ENCODE measurements at places on chromosomes 11 and 22.

GRCh38 chr11:105000167-105000566 is 22.8 kb downstream of the CASP5 start:
- DNase-seq: no peak

DNA sequence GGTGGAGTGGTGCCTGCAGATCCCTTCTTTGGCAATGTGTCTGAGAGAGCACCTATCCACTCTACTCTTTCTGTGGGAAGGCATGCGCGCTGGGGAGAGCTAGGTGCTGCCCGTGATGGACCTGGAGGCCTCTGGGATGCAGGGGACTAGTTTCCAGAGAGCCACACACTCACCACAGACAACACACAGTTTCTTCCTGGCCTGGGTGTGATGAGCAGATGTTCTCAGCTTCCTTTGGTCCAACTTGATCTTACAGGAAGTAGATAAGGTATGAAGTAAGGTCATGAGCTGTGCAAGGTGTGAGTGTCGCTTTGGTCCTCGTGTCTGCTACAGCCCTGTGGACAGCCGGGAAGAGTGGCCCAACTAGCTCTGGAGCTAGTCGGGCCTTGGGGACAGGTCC is 27.3 kb upstream of the SUSD2 start:
- DNase-seq: no peak

DNA sequence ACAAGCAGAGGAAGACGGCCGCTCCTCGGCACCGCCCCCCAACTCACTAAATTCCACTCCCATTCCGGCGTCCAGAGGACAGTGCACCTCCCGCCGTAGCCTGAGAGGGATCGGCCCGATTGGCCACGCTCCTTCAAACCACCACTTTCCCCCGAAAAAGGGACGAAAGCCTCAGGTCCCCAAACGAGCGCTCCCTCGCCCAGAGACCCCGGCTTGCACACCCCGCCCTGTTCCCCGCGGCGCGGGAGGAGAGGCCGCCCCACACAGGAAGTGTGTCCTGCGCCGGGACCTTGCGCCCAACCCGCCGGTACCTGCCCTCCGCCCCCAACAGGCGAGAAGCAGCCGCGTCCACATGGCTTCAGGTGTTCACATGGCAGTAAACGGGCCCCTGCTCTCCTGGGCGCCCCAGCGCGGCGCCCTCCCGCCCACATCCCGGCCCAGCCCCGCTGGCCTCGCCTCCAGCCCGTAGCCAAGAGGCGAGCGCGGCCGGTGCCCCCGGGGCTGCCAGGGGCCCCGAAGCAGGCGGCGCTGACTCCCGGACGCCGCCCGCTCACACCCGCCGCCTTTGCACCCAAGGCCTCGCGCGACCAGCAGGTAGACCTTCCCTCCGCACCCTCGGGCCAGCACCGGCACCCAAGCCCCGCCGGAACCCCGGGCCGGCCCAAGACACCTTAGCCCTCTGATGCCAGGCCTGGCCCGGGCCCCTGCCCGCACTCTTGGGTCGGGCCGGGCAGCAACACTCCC is 849 bp downstream of the TCF20 start:
- peak; percentile 20 for DNase-seq

DNA sequence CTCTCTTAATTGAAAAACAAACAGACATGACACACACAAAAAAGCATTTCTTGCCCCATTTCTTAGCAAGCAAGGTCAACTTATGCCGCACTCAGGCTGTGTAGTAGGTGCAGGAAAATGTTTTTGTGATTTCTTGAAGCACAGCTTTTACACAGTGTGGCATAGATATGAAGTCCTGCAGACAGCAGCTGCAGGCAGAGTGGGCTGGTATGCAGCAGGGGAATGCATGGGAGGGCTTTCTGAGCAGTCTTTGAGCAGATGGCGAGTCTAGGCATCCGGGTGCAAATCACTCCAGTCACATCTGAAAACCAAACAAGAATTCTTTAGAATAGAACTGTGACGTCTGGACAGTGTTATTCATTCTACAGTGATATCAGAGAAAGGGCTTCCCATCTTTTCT is 87.5 kb downstream of the BLID start:
- no peak for DNase-seq

DNA sequence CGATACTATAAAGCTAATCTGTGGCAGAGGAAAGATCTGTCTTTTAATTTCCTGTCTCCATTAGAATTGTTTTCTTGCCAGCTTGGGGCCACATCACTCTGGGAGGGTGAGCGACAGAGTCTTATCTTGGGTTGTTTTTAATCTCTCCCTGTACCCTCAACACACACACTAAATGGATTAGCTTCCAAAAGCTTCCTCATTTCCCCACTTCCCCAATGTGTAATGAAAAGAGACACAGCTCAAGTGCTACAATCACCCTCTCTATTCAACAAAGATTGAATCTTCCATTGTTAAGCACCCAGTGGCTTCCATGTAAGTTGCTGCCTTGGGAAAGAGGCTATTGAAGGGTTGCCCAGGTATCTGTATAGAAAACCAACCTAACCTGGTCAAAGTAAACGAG is 6.1 kb upstream of the ASCL3 start:
- DNase-seq: no peak

- no peak for DNase-seq
Measured at GRCh38 chr11:65290448-65291165, 24.1 kb upstream of the CDC42EP2 start.

- DNase-seq: no peak
Measured at GRCh38 chr11:65871811-65872548, 620 bp downstream of the EFEMP2 start.

DNA sequence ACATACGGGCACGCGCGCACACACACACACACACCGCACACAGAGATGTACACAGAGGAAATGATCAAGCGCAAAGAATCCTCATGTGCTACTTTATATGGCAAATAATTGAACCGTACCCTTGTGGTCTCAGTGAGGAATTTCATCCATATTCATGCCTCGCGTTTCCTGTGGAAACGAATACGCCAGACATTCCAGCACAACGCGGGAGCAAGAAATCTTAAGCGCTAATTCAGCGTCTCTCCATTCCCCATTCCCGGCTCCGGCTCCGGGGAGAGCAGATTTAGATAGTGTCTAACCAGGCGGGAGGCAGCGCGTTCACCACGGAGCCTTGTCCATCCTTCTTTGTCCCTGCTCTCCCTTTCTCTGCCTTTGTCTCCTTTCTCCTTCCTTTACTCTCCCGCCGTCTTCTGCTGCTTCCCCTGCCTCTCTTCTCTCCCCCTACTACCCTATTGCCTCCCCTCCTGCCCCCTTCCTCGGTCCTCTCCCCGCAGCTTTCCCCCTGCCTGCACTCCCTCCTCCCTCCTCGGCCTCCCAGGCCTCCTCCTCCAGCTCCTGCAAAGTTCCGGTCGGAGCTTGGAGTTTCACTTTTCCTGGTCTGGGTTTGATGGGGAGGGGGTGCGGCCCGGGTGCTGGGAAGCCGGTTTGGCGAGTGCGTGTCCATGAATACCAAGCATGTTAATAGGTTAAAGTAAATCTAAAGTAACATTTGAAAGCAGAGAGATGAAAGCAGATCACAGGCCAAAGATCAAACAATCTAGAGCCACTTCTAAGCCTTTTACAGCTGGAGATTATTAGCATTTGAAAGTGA is 579.3 kb downstream of the BUD13 start:
- no peak for DNase-seq

DNA sequence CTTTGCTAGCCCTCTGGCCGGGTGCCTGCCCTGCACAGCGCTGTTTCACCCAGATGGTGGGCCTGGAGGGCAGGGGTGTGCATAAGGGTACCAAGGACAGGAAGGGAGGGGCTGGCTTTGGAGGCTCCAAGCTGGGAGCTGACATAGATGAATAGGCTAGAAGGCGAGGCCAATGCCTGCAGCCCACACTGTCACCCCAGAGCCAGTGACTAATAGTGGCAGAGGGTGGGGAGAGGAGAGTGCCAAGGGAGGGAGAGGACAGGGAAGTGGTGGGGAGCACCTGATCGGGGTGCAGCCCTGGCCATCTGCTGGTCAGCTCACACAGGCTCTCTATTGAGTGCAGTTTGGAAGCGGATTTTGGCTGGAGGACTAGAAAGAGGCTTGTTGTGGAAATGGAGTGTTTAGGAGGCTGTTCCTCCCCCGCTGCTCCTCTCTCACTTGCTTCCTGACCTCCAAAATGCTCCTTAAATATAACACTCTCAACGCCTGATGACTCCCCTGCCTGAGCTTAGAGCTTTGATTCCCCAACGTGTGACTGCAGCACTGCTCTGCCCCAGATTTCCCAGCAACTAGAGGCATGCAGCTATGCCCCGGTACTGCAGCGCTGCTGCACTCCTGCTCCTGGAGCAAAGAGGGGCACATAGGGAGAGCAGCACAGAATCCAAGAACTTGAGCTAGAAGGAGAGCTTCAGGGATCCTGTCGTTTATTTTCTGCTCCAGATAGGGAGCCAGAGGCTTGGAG is 89.2 kb downstream of the GRAMD1B start:
- no peak for DNase-seq

GRCh38 chr11:6405052-6405667 is 13.7 kb downstream of the APBB1 start:
- DNase-seq: no peak

GRCh38 chr11:15955595-15955994 is 400.8 kb downstream of the SOX6 start:
- DNase-seq: no peak

DNA sequence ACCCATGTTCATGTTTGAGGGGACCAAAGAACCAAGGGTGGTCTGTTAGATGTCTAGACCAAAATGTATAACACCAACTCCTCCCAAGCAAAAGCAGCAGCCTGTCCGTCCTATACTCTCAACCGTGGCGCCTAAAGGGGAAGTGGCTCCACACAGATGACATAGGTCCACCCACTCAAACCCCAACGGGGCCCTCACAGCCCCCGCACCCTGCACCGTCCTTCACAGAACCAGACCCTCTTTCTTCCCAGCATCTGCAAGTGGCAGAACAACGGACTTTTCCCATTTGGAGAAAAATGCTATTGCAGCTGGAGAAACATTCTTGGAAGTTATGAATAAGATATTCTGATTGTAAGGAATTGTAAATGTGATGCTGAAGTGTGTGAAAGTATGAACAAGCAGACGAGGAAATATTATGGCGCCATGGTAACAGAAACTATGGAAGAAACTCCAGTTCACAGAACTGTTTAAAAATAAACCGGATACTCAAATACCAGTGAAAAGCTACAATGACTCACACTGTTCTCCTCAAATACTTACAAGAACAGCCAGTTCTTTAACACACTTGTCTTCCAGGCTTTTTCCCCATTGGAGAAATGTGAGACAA is 76.5 kb upstream of the ARFGAP3 start:
- peak; percentile 25 for DNase-seq

DNA sequence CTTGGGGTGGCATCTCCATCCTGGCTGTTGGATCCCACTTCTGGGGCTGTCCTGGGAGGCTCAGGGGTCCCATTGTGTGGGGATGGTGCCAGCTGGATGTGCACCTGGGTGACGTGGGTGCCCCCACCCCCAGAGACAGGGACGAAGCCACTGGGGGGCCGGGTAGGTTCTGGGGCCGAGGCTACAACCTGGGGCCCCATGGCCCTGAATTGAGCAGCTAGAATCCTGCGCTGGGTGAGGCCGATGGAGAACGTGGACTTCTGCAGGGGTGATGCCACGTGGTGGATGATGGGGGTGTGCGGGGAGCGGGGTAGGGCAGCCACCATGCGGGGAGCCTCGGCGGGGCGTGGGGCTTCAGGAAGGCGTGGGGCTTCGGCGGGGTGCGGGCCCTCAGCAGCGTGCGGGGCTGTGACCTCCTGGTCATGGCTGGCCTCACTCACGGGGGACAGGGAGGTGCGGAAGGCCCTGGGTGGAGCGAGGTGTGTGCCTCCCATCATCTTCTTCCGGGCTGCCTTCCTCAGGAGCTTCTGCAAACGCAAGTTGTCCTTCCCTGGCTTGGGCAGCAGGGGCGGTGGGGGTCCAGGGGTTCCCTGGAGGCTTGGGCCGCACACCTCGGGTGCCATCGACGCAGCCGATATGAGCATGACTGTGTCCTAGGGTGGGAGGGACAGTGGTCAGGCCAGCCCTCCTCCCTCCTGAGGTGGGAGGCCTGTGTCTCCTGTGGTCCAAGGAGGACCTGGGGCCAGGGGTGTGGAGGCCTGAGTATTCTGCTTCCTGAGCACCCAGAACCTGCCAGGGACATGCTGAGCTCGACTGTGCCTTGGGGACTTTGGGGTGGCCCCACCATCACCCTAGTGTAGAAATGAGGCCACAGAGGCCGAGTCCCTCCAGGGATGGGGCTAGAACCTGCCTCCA is 1.5 kb downstream of the PRR33 start:
- no peak for DNase-seq

- no peak for DNase-seq
Measured at GRCh38 chr11:116170526-116171120, 602.2 kb downstream of the BUD13 start.

GRCh38 chr11:68266936-68267880 is 4.6 kb downstream of the C11orf24 start:
- DNase-seq: no peak

DNA sequence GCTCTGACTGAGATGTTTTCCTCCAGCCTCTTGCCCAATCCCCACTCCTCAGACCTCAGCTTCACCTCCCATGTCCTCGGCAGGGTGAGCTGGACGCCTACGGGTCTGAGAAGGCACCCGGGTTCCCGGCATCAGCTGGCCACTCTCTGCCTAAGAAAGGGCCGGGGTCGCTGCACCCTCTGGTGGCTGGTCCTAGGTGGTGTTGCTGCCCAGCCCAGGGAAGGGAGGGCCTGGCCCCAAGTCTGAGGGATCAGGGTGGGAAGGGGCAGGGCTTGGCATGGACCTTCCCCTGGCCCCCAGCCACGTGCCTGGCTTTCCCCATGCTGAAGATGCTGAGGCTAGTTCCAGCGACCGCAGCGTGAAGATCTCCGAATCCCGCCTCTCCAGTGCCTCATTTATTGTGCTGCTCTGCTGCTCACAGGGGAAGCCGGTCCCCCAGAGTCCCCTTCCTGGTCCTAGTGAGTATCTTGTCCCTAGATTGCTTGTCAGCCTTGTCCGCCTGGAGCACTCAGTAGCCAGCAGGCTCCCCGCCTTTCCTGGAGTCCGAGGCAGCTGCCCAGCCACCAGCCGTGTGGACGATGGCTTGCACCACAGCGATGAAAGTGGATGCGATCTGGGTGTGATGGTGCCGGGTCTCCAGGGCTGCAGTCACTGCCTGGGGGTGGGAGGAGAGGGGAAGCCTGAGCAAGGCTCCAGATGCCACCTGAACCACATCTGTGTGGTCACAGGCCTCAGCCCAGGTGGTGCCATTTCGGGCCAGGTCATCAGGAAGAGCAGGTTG is 2.9 kb upstream of the GGT5 start:
- DNase-seq: no peak

DNA sequence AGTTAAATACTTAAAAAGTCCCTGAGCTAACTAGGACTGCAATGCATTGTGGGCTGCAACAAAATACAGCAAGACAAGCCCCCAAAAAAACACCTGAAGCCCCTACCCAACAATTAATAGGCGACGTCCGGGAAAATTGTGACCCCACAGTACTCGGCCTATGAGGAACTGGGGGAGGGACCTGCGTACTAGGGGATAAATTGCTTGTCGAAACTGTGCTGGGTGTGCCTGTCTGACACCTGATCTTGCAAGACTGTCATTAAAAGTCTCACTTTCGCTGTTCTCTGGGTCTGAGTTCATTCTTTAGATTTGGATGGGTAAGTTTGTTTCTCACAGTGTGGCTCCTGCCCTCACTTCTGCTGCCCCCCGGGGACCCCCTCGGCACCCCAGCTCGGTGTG is 15.2 kb downstream of the TANGO2 start:
- no peak for DNase-seq
